ENCODE measurements at places on chromosomes 11 and 22. TPM values are rescaled to one million over a fixed set of nuclear protein-coding genes. Genes with fewer than 3 reads are reported as not detected.

DNA sequence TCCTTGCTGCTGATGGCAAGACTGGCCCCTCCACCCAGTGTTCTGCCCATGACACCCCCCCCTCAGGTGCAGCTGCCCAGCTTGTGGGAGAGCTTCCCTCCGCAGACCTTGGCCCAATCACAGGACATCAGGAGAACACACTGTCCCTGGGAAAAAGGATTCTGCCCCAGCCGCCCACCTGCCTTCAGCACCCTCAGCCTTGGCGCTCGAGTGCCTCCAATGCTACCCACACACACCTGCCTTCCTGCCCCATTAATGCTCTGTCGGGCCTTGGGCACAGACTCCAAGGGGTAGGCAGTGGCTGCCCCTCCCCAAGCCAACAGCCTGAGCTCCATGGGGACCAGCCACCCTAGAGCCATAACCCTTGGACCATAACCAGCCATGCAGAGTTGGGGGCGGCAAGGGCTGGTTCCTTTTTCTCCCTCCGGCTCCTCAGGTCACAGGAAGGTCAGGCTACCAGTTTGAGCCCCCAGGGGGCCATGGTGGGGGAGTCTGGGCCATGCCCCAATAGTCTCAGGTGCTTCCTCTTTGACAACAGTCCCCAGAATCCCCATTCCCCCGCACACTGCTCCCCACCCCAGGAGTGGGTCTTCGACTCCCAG, 1.3 kb upstream of the ZNF70 start:
- no peak for DNase-seq

- no peak for DNase-seq
Measured at GRCh38 chr22:40541300-40541699, 95.2 kb downstream of the MRTFA start.

DNA sequence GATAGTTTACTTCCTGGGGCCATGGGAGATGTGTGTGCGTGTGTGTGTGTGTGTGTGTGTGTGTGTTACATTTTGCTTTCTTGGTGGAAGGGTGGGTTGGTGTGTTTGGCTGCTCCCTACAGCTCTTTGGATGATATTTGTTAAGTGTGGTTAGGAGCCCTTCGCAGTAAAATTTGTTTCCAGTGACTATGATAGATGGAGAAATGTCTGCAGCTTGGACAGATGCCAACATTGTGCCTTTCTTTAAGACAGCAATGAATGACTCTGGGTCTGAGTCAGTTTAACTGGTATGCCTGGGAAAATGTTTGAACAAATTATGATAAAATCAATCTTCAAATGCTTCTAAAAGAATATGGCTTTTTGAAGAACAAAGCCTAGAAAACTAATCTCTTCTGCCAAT, 102.7 kb upstream of the TRPC6 start:
- peak; percentile 19 for DNase-seq

GRCh38 chr11:12186701-12187100, 76.3 kb downstream of the MICAL2 start:
- no peak for DNase-seq

- no peak for DNase-seq
Measured at GRCh38 chr22:32855045-32855756, 53.7 kb downstream of the TIMP3 start.

DNA sequence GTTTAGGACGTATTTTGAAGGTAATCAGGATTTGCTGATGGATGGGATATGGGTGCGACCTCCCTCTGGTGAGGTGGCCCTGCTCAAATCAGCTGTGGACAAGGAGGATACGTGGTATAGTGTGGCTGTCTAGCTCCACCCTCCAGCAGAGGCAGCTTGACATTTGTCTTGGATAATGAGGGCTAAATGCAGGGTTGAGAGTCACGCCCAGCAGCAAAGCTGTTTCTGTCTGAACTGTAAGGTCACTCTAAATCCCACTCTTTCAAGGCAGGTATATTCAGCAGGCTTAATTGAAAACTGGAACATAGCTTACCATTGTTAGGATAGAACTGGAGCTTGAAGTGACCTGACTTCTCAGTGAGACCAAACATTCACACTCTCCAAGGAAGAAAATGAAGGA, 98.7 kb downstream of the SWAP70 start:
- no peak for DNase-seq

DNA sequence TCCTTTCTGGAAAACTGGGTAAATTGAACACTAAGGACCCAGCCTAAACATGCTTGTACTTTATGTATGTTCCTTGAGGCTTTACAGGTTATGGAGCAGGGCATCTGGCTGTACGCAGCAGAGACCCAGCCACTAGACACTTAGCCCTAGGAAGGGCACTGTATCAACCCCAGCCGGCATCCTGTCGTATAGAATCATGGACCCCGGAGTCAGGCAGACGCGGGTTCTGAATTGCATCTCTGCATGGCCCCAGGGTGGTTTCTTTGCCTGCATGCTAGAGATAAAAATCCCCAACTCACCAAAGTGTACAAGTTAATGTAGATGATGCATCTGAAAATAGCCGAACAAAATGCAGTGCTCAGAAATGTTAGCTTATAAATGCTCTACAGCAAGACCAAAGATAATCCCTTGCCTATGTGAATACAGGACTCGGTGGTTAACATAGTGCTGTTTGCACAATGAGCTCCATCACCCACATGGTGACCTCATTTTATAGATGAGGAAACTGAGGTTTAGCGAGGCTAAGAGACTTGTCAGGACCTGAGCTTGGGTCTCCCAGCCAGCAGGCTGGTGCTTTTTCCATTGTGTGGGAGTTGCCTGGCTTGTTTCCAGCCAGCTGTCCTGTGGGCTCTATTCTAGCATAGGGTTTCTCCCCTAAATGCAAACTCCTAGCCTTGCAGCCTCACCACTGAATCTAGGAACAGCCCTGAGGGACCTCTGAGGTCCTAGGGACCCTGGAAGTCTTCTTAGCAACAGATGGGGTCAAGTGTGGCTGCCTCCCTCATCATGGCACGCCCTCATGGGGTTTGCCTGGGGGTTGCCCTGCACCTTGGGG, 7.3 kb downstream of the CD6 start:
- DNase-seq, result no peak

- DNase-seq, result no peak
Measured at GRCh38 chr22:47045691-47046410, 283.4 kb downstream of the TBC1D22A start.

The UCP3 gene
- polyA plus RNA-seq, result 0.77 TPM

The FXYD6 gene
- not detected for polyA plus RNA-seq

The CTSW gene
- polyA plus RNA-seq, result 0.21 TPM
